ENCODE measurements at places on chromosomes 2 and 18.

DNA sequence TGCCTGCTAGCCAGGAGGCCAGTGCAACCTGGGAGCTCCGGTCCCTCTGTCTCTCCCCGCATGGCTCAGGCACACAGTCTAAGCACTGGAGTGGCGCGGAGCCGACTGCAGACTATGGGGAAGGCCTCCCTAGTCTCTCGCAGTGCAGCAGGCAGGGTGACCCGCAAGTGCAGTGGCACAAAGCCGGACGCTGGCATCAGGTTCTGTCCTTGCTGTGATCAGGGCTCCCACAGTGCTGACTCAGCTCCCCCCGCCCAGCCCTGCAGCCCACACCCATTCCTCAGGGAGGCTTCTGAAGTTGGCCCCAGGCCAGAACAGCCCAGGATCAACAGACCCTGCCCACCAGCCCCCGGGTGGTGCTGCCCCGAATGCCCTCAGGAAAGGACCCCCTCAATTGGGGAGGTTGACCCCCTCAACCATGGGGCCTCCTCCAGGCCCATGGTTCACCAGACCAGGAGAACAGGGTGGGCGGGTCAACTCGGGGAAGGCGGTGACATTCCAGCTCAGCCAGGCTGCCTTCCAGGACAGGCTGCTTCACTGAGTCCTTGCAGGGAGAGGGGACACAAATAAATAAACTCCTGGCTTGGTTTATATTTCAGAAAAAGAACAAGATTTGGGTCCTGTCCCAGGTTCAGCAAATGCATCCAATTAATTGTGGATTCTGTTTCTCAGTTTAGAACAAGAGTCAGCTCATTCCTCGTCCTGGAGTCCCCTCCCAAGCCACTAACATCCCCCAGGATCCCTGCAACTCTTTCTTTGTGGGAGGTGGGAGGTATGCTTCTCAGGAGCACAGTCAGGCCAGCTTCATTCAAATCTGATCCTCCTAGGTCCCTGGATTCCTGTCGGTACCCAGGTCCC is 12.2 kb downstream of the BIN1 start:
- no peak for DNase-seq

- no peak for DNase-seq
These were observed 100.5 kb downstream of the TPGS2 start for GRCh38 chr18:36728345-36728744.

DNA sequence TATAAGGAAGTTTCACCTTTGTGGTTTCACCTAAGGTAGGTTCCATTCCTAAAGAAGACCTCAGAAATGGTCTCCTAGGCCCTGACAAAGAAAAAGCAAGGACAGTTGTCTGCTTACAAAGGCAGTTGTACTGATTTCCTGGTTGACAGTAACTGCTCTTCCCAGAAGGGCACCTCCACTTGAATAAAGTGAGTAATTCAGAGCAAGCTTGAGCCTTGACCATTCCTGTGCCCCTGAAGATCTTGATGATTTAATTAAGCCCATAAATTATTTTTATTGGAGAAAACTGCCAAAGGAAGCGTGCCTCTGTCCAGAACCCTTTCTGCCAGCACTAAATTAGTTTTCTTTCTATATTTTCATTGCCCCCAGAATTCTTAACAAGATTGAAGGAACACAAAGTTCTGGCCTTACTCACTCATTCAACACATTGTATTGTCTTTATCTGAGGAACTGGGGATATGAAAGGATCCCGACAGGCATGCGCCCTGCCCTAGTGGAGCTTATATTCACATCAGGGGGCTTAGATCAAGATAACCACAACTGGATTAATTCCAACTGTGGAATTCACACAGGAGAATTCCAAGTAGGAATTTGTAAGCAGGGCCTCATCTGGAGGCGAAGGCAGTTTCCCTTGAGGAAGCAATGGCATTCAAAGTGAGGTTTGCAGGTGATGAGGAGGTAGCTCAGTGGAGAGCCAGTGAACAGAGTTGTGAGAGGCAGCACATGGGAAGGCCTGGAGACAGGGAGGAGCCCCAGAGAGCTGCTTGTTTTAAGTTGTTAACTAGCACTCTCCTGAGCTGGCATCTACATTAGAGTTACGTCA is 21.2 kb downstream of the PTRHD1 start:
- no peak for DNase-seq

DNA sequence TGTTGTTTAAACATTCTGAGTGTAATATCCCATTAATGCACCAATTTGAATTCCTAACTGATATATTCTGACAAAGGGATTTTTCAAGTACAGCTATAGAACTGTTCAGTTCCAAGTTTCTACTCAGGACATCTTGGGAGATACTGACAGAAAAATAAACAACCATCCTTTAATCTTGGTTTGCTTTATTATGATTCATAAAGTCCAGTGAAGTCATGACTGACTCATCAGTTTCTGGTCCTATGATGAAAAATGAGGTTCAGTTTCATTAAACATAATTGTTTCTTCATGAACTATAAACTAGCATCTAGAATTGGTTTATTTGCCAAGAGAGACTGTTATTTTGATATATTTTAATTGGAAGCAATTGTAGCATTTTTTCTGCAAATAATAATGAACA is 896.2 kb downstream of the CCDC85A start:
- DNase-seq, result no peak

GRCh38 chr2:237473878-237474441 is 13.1 kb upstream of the MLPH start:
- DNase-seq, result no peak

DNA sequence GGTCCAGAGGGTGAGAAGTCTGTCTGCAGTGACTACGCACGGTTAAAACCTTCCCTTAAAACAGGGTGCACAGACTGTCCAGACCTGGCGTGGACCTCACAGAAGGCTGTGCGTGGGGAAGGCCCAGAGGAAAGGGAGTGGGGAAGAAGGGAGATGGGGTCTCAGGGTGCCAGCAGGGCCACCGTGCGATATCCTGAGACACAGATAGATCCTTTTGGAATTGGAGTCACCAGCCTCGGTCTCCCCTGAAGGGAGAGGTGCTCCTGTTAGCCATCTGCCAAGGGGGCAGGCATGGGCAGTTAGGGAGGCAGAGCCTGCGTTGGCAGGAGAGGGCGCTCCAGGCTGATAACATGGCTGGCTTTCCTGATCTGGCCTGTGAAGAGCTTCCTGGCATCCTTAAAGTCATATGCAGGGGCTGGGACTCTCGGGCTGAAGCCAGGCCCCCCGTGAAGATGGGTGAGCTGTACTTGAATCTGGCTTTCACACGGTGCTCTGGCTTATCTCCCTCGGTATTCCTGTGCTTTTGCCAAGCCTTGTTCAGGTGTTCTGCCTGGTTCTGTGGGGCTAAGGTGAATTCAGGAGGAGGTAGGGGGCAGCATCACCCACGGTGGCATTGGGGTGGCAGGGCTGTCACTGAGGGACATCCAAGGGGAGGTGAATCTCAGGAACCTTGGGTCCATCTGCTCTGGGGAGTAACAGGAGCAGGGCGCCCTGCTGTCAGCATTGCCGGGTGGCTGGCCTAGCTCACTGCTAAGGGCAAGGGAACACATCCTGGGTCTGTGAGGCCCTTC is 107.2 kb upstream of the SMAD2 start:
- no peak for DNase-seq

DNA sequence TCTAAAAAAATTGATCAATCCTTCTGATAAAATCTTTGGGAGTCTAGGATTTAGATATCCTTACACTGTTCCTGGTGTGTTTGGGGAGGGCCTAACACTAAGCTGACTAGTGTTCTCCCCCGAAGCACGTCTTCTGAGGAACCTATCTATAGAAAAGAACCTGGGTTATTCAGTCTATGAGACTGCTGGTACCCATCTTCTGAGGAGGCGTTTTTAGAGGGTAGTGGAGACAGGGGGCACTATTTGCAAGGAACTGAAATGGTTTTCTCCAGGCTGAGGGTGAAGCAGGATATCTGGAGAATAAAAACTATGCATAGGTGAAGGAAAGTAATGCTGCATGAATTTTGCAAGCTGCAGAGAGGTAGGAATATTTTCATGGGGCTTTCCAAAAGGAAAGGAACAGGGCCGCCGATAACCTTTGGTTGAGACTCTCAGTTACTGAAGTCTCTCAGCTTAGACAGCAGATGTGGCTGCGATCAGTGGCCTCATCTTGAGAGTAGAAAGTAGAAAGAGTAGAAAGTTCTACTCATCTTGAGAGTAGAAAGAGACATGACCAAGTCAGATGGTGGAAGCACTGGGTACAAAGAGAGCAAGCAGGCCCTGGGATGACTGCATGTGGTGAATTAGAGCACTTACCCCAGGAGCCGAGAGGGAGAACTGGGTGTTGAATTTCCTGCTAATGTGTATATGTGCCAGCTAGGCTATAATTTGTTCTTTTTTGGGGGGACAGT is 31.8 kb upstream of the KCNE4 start:
- DNase-seq, result no peak

DNA sequence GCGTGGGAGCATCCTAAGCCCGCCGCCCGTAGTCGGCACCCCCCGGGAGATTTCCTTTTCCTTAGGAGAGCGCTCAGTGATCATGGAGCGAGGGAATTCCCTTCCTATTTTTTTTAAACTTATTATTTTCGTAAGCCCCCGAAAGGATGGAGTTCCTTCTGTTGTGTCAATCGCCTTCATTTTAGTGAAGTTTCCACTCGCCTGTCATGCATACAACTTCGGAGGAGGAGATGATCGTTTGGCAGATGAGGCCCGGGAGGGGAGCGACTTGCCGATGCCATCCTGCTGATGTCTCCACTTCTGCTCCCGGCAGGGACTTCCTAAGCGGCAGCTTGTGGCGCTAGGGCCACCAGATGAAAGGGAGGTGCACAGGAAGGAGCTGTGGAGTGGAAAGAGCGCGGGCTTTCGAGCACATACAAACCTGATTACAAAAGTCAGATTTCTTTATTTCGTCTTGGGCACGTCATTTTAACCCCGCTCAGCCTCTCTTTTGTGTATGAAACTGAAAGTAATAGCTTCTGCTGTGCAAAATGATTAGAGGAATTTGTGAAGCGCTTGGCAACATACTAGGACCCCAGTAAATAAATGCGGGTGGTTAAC is at the start of gene ADGRF3:
TSS of gene ADGRF3 (minus strand) at position 336 of the 600 bp plus-strand sequence. CDS start 555 bp downstream, outside the sequence.
- peak; percentile 62 for DNase-seq

- no peak for DNase-seq
These were observed 33.2 kb upstream of the CYTIP start for GRCh38 chr2:157476953-157477709.

DNA sequence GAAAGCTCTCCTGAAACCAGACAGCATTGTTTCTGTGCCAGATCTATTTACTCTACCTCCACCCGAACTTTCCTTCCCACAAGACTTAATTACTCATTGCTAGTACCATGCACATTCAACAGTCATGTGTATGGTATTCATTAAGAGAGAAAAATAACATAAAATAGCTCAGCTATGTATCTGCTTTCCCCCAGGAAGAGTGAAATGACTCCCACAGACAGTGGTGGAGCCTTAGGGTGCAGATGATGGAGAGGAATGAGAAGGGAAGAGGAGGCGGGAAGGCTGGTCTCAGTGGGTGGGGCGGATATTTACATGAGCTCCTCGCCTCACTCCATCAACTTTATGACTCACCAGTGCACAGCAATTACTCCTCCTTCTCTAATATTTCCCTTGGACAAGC is 724.5 kb downstream of the EPHA4 start:
- DNase-seq, result no peak

DNA sequence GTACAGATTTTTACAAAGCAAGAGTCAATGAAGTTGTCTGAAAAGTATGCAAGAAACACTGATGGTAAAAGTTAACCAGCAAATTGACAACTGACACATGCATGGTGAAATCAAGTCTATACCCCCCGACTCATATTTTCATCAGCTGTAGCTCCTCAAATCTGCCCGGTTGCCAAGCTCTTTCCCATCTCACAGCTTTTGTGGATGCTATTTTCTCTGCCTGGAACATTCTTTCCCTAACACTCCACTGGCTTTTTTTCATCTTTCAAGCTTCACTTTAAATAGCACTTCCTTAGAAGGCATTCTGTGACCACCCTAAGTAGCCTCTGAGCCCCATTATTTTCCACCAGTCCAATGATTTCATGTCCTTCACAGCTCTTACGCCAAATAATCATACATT is 18.1 kb downstream of the NBAS start:
- no peak for DNase-seq

GRCh38 chr2:187775651-187776050 is 221.4 kb upstream of the TFPI start:
- DNase-seq, result no peak

DNA sequence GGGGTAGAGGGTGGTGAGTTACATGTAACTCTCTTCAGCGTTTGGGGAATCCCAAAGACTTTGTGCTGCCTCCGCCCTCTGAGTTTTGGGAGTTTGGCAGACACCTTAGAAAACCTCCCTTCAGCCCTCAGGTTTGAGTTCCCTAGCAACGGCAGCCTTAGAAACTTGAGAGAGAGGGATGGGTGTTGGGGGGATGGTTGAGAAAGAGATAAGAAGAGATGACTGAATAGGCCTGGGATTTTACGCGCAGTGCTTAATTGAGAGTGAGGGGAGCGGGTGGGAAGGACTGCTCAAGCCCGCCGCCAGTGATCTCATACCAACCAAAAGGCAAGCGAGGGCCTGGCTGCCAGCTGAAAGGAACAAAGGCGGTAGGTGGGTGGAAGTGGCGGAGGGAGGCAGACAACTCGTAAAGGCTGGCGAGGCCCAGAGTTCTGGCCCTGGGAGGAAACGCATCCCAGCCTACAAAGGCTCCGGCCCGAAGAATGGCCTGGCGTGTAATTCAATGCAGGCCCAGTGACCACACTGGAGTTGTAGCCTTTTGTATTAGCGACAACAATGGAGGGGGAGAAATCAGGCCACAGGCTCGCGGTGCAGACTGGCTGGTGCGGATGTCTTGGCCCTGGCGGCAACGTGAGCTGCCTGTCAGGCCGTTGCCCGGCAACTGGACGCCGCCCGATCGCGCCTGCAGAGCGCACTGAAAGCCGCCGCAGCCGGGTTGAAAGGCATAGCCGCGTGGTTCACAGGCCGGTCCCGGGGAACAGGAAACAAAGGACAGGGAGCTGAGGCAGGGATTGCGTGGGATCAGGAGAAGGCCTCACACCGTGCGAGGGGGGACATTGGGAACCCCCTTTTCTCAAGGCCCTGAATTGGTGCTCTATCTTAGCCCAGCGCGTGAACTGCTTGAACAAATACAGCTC is 39.9 kb upstream of the DARS1 start:
- DNase-seq, result peak; percentile 51

DNA sequence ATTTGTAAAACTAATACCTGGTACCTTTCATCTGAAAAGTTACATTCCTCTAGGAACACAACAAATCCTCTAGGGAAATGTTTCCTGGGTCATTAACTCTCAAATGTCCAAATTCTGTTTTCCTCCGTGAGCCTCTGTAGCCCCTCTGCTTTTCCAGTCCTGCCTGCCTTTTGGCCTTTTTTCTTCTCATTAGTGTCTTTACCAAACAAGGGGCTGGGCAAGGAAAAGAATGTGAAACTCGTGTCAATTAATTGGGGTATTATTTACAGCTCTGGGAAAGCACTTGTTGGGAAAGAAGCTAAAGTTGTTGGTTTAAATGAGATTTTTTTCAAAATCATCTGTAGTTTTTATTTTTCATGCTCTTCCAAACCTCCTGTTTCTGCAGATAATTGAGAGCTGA is 198.1 kb upstream of the NRP2 start:
- DNase-seq, result no peak

- DNase-seq, result no peak
These were observed 23.6 kb downstream of the MPP4 start for GRCh38 chr2:201674794-201675193.

DNA sequence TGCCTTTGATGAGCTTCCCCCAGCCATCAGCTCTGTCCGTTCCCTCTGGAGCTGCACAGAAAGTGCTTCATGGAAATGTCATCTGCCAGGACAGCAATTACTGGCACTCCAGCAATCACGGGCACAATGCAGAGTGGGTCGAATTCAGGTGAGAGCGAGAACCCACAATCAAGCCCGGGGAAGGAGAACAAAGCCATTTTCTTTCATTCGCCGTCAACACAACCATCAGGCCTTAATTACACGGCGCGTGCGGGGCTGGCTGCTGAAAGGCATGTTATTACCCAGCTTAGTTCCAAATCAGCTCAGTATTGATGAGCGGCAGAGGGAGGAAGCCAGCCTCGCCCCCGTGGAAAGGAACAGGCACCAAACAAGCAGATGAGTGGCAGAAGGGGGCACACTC is 143.9 kb downstream of the MYT1L start:
- no peak for DNase-seq
